ENCODE measurements at places on chromosomes 6 and 20. TPM values are rescaled to one million over a fixed set of nuclear protein-coding genes. Genes with fewer than 3 reads are reported as not detected.

RTEL1 gene
- 11.0 TPM for total RNA-seq

C2 gene
- total RNA-seq = 0.47 TPM

SCUBE3 gene
- total RNA-seq = 4.7 TPM

KIF25 gene
- not detected for total RNA-seq

All from SJSA1 (cell line).